ENCODE measurements at places on chromosomes 4 and X.

GRCh38 chrX:113920661-113921060 lies 663.2 kb upstream of the HTR2C start:
- no peak for DNase-seq

DNA sequence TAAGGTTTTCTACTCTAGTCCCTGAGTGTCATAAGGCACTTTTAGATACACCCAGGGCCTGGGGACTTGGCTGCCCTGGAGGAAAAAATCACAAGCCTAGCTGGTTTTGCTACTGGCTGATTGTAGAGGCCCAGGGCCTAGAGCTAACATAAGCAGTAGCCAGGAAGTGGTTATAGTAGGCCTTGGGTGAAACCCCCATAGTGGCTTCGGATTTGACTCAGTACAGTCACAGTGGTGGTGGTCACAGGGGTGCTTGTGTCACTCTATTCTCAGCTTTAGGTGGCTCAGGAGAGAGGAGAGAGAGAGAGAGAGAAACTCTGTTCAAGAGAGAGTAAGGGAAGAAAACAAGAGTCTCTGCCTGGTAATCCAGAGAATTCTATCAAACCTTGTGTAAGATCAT lies 194.5 kb upstream of the EDA2R start:
- no peak for DNase-seq

DNA sequence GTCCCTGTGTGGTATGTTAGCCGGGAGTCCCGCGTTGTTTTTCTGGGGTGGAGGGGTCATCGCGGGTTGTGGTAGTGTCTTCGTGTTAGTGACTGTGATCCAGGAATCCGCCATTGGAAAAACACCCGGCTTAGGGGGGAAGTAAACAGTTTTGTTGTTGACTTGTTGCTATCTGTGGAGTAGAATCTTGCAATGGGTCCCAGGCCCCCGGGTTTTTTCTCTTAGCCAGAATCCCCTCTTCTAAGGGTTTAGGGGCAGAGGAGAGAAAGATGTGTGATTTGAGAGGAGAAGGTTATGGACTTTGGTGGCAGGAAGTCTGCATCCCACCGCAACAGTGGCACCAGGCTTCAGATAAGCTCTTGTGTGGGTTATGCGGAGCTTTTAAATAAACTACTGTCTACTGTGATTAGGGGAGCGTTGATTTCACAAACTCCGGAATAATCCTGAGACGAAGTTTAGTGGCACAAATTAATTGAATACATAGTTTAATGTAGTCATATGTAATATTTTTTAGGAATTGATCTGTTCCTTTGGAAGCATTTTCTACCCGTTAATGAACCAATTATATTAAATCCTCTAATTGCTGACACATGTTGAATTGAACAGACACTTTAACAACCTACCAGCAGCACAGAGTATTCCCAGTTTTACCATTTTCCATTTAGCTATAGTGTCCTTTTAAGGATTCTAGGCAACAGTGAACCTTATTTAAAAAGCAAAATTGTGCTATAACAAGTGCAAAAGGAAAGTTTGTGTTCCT lies 1.4 kb downstream of the DDX3X start:
- no peak for DNase-seq

GRCh38 chr4:78612398-78613178 lies 61.0 kb downstream of the ANXA3 start:
- DNase-seq = peak; percentile 46

- no peak for DNase-seq
These were observed 8.9 kb upstream of the RGS12 start for GRCh38 chr4:3283916-3284315.

DNA sequence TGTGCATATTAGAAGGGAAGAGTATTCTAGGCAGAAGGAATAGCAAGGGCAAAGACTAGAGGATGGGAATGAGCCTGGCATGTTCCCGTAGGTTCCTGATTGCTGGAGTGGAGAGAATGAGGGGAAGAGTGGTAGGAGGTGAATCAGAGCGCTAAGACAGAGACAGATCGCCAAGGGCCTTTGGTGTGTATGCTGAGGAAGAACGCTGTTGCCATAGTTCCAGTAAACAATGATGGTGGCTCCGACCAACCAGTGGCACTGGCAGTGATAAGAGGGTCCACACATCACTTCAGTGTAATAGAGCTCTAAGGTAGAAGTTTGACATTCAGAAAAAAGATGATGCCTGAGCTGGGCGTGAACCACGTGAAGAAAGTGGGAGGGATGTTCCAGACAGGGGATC lies 966 bp downstream of the TBC1D25 start:
- no peak for DNase-seq

DNA sequence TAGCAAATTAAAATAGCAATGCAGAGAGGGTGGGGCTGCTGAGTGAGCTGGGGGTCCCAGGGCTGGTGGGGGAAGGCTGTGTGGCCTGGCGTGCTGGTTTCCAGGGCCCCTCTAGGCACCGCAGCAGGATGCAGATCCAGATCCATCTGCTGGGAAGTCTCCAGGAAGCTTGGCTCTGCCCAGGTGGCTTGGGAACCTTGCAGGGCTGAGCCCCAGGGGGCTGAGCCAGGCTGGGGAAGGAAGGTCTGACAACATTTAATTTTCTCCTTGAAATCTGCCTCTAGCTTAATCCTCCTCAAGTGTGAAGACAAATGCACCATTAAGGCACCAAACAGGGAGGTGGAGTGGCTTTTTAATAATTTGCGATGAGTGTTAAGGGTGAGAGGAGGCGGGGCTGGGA lies 31.7 kb downstream of the SORCS2 start:
- DNase-seq = no peak

DNA sequence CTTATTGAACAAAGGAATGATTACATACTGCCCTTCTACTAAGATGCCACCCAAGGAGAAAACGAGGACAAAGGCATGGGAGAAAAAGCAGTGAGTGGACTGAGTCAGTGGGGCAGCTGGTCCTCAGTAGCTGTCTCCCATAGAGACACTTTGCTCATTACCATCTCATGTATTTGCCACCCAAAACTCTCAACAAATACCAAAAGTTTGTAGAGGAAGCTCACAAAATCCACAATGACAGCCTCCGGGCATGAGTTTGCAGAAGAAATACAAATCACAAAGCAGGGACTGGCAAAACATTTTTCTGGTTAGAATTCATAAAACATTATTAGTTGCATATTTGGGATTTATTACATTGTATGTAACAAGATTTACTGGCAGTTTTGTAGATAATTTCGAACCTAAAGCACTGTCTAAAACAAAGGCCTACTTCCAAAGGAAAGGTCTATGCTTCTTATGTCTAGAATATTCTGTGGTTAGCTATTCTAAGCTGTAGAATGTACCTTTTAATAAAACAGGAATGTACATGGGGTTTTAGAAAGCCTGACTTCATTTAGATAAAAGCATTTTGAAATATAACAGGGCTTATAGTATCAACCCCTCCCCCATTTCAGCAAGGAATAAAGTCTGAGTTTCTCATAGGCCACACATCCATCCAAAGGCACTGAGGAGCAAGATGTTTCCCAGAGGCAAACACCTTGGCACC lies 17.7 kb downstream of the PCDH18 start:
- no peak for DNase-seq

DNA sequence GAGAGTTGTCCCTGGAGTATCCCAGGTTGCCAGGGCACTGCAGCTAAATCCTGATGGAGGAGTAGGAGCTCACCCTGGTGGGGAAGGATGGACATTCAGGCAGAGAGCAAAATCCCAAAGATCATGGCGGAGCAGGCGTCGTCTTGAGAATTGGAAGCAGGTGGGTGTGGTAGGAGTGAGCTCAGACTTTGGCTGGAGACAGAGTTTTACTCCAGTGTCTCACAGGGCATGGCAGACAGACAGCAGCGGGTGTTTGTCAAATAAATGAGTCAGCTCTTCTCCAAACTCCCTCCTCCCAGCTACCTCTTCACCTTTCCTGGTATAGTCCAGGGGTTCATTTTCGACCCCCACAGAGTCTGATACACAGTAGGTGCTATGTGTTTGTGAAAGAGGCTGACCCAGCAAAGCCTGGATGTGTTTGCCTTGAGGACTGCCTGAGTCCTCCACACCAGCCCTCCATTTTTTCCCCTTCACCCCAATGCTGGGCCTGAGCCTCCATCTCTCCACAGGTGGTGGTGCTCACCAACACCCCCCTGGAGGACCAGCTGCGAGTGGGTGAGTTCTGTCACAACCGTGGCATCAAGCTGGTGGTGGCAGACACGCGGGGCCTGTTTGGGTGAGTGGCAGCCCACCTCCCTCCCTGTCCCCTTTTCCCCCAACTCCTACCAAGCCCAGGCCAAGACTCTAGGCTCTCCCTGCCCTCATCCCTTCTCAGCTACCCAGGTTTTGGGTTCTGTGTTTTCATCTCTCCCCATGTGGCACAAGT lies 6.9 kb downstream of the UBA1 start:
- peak; percentile 21 for DNase-seq

GRCh38 chr4:66000510-66001117 lies 330.3 kb upstream of the EPHA5 start:
- DNase-seq = no peak

DNA sequence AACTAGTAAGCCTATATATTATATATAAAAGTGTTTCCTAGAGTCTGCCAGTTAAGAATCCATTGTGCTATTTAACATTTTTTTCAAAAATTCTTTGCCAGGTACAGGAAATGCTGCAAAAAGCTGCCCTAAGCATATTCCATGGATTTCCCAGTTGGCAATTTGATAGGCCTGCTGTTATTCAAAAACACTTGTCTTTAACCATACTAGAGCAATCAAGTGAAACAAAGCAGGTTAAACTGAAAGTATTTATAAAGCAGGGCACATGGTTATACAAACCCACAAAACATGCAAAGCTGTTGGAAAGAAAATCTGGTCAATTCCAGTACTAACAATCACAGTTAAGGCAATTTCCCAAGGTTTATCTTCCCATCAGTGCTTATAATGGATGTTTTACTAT lies 159.9 kb downstream of the UNC5C start:
- DNase-seq = no peak

- DNase-seq = no peak
These were observed 30.9 kb upstream of the FAM156A start for GRCh38 chrX:52988985-52989917.

GRCh38 chr4:3821580-3822229 lies 55.5 kb downstream of the ADRA2C start:
- DNase-seq = no peak

DNA sequence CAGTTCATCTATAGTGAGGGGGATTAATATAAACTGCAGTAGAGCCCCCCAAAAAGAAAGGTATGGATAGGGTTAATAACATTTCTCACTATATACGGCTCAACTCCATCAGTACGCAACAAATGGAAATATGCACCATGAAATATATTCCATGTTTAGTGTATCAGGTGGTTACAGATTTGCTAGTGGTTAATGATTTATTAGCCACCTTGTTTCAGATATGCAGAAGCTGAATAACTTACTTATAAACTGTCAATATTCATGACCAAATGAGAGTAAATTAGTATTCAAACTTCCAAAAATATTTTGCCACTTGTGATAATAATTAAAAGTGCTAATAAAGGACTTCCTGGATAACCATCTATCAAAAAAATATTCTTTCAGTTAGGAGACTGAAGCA lies 14.8 kb downstream of the AMTN start:
- no peak for DNase-seq

DNA sequence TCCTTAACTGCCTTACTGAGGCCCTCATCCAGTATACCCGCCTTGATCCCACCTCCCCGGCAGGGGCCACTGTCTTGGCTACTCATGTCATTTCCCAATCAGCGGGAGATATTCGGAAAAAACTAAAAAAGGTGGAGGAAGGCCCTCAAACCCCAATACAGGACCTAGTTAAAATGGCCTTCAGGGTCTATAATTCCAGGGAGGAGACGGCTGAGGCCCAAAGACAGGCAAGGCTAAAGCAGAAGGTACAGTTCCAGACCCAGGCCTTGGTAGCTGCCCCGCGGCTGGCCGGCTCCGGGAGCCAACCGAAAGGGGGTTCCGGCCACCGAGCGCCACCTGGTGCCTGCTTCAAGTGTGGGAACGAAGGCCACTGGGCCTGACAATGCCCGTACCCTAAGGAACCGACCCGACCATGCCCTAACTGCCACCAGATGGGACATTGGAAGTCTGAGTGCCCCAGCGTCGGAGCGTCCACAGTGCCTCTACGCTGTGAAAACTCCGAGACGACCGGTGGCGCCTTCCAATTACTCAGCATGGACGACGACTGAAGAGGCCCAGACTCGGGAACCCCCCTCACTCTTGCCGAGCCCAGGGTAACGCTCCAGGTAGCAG lies 959.6 kb downstream of the RPA4 start:
- DNase-seq = no peak

- DNase-seq = no peak
These were observed 443.4 kb downstream of the BCOR start for GRCh38 chrX:39654183-39654925.

DNA sequence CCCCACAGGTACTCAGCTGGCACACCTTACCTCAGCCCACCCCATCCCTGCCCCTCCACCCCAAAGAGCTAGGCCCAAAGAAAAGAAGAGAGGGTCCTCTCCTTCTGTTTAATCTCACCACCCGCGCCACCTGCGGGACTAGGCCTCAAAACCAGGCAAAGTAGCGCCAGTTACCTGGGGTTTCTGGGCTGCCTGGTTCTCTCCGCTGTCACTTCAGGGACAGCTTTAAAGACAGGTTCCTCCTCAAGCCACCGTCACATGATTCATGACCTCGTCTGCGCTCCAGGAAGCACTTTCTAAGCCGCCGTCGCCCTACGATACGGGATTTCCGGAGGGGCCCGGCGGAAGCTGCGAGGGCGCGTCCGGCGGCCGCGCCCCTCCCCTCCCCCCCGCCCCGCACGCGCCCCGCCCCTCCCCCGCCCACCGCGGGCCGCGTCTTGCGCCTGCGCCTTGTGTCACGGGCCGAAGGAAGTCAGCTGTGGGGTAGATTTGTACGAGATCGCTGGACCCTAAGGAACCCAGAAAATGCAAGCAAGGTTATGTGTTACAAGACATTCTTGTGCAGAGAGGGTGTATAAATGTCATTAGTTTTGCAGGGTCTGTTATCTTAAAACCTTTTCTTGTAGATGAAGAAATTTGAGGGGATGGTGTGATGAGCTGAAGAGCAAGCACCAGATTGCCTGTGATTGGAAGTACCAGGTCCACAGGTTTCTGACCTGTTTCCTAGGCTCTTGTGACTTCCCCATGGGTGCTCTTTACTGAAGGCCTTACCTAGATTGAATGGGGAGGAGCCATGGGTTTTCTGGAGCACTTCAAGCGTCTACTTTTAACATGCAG lies at the start of gene LAMTOR3:
Gene LAMTOR3 (minus strand): TSS at position 267 of the 837 bp plus-strand sequence. CDS start 464 bp downstream, outside the sequence.
- DNase-seq = peak; percentile 86

DNA sequence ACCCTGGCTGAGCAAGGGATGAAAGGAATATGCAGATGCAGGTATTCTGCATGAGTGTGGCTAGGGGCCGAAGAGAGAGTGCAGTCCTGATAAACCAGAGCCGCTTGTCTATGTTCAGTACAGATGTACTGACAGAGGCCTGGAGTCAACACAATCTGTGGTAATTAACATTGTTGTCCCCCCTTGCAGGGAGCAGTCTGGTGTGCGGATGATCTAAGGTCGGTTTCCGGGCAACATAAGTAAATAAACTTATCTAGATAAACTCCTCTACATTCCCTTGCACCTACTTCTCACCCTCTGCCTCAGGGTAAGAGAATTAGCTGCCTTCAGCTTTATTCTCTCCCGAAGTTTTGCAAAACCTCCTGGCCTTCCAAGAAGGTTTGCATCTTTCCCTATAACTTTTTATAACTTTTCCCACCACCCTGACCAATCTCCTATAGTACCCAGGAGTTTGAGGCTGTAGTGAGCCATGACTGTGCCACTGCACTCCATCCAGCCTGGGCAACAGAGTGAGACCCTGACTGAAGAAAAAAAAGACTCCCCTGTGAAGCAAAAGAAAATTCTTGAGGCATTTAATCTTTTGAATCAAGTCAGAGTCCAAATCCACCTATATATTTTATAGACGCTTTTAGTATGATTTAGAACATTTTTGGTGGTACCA lies 26.6 kb downstream of the SNX25 start:
- peak; percentile 51 for DNase-seq

GRCh38 chr4:185412412-185412811 lies 13.4 kb downstream of the UFSP2 start:
- DNase-seq = no peak

- no peak for DNase-seq
These were observed 12.3 kb downstream of the PDGFC start for GRCh38 chr4:156959298-156959702.
